ENCODE measurements at places on chromosomes 16 and 17.

DNA sequence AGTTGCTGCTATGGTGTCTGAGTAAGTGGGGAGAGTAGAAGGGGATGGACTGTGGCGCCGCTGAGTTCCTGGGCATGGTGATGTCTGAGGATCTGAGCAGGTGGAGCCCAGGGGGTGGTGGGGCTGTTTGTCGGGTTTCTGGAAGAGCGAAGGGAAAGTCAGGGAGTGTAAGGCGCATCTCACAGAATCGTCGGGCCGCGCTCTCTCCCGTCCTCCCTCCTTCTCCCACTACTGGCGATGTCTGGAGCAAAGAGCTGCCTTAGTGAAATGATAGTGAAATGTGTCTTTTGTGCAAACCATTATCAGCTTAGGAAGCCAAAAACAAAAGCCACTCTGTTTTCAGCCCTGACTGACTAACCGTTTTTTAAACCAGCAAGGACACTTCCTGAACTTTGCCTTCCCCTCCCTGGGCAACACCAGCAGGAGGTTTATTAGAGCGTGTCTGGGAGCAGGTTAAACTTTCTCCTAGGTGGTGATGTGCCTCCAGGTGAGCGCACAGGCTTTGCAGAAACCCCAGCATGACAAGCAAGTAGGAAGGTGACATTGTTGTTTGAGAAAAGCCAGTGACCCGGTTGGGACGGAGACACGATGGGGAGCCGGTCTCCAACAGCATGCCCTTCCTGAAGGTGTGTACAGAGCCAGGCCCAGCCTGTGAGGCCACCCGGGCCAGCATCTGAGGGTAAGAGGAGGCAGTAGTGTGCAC, 49.1 kb downstream of the RAB11FIP3 start:
- no peak for DNase-seq

GRCh38 chr16:20867585-20867984, 32.6 kb downstream of the DCUN1D3 start:
- DNase-seq = no peak

DNA sequence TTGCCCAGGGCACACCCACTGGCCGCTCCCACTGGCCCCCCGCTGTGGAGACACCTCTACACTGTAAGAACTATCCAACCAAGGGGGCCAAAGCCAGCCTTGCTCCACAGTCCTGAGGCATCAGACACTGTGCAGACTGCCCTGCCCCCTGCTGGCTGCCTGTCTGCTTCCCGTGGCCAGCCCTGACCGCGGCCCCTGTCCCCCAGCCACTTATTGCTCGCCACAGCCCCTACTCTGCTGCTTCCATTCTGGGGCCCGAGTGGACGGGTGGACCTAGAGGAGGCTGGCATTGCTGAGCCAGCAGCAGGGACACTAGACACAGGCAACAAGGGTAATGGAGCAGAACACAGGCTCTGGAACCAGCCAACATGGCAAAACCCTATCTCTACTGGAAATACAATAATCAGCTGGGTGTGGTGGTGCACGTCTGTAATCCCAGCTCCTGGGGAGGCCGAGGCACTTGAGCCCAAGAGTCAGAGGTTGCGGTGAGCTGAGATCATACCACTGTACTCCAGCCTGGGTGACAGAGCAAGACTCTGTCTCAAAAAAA, 19.7 kb upstream of the LRRC37A3 start:
- DNase-seq = peak; percentile 22

GRCh38 chr17:64585146-64585545, 77.0 kb downstream of the SMURF2 start:
- DNase-seq = no peak

- DNase-seq = no peak
Observed at GRCh38 chr17:57744195-57745170, 616 bp downstream of the CCDC182 start.

DNA sequence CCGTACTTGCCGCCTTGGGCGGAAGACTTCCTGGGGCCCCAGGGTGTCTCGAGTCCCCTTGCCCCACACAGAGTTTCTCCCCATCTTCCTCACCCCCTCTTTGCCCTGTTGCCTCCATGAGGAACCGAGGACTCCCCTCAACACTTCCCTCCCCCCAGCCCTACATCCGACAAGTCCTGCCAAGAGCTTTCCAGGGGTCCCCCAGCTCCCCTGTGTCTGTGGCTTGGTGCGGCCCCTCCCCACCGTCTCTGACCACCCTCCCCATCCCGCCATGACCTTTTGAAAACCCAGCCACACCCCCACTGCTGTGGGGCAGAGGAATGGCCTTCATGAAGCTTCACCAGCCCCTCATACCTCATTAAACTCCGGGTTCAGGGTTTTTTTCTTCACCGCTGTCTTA, 11.4 kb downstream of the SCGB1C2 start:
- no peak for DNase-seq

DNA sequence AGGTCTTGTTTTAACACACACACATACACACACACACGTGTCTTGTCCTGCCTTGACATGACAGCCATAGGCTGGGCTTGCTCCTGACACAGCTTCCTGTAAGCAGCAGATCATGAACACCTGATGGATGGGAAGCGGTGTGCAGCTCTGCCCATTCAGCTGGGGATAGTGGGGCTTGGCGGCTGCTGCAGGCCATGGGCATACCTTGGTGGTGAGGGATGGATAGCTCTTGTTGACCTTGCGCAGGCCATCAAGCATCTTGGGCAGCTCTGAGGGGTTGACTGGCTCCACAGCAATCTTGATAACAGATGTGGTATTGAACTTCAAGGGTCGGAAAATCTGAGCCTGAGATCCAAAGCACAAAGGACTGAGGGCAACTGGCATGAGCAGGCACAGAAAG, 12.0 kb downstream of the HIGD1B start:
- no peak for DNase-seq

DNA sequence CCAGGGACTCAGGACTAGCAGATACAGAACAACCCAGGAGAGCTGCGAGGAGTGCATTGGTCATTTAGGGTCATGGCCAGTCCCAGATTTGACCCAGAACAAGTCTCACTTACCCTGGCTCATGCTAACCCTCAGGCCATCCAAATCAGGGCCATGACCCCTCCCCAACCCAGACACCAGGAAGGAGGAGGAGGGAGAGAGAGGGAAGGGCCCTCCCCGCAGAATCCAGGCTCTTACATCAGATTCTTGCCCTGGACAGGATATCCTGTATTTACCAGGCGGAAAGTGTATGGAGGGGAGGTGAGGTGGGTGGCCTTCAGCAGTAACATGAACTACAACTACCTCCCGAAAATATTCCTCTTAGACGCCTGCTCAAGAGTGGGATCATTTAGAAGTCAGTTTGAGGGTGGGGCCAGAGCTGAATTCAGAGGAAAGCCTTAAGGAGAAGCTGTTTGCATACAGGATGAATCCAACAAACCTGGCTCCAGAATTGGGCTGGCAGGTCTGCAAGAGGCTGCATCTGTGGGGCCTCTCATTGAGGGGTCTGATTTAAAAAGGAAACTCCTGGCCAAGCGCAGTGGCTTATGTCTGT, 2.1 kb downstream of the VAT1 start:
- DNase-seq = no peak

DNA sequence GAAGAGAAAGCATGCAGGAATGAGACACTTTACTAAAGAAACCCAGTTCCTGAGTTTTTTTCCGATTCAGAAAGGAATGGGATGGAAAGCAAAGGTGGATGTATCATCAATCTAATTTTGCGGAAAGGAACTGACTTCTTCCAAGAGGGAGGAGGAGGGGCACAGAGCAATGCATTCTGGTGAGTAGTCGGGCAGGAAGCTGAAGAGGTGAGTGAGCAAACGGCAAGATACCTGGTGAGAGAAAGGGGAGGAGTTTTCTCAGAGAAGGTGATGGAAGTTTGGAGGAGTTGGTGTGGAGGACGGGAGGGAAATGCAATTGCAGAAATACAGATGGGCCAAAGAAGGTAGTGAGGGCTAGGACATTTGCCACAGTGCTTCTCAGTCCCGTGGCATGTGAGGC, 713.2 kb downstream of the KCNJ2 start:
- no peak for DNase-seq

DNA sequence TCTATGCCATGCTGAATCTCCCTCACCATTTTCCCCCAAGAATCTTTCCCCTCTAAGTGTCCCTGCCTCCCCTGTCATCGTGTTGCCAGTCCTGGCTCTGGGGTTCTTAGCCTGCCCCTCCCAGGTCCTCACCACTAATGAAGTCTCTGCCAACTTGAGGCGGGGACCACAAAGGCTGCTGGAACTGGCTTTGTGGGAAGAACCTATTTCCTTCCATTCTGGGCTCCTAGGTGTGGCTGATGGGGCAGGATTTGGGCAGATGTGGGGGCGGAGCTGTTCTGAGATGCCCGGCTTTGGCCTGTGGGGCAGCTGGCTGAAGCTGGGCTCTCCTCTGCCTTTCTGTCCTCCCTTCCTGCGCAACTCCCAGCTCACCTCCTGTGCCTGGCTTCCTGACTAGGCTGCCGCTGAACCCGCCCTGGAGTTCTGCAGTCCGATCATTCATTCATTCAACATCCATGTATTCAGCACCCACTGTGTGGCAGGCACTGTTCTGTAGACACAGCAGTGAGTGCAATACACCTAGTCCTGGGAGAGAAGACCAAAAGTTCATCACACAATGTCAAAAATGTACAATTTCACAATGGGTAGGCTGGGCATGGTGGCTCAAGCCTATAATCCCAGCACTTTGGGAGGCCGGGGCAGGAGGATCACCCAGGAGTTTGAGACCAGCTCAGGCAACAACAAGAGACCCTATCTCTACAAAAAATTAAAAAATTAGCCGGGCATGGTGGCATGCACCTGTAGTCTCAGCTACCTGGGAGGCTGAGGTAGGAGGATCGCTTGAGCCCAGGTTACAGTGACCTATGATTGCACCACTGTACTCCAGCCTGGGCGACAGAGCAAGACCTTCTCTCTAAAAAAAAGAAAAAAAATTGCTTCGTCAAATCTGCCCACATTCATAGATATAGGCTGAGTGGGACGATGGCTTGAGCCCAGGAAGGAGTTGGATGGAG, 1.9 kb upstream of the SNN start:
- DNase-seq = no peak

DNA sequence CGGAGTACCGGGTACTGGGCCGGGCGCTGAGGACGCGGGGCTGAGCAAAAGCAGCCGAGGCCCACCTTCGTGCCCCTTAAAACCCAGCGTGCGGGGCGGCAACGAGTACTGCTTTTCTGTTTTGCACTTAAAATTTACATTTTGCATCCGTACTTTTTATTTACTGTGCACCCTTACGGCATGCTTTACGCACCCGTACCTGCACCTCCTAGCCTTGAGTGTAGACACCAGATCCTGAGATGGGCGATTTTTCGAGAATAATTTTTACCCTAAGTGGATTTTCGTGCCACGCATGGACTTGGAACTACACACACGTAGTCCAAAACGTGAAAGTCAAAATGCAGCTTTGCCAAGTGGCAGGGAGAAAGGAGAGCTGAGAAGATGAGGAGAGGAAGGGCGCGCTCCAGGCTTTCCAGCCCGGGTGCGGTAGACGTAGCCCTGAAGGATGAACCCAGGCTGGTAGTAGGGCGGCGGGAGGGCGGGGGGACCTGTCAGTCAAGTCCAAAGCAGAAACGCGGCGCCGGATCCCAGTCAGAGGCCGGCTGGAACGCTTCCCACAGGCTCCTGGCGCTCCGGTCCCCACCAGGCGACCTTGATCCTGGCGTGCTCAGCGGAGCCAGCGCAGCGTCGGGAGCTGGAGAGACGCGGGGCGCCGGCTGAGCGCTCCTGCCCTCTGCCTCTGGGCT, 1.2 kb upstream of the CBLN1 start:
- DNase-seq = peak; percentile 45

GRCh38 chr17:71337938-71338337, 782.9 kb upstream of the SOX9 start:
- no peak for DNase-seq

DNA sequence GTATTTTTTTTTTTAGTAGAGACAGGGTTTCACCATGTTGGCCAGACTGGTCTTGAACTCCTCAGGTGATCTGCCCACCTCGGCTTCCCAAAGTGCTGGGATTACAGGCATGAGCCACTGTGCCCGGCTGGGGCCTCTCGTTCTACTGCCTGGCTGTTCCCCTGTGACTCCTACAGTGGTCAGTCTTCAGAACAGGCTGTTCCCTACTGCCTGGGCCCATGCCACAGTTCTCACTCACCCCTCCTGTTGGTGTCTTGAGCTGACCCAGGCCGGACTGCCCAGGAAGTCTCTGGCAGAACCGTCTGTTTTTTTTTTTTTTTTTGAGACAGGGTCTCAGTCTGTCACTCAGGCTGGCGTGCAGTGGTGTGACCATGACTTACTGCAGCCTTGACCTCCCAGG, 3.3 kb downstream of the CDK3 start:
- DNase-seq = no peak

GRCh38 chr16:82263521-82264143, 93.6 kb upstream of the MPHOSPH6 start:
- peak; percentile 48 for DNase-seq
